ENCODE measurements at places on chromosomes 3 and 15.

GRCh38 chr3:46419816-46420215 lies 12.8 kb downstream of the CCRL2 start:
- DNase-seq, result no peak

GRCh38 chr3:178672275-178672674 lies 136.0 kb downstream of the KCNMB2 start:
- DNase-seq, result no peak

- DNase-seq, result no peak
Measured at GRCh38 chr3:30266524-30266923, 339.9 kb upstream of the TGFBR2 start.

- DNase-seq, result no peak
Measured at GRCh38 chr3:39038165-39038564, 13.6 kb downstream of the SCN11A start.

DNA sequence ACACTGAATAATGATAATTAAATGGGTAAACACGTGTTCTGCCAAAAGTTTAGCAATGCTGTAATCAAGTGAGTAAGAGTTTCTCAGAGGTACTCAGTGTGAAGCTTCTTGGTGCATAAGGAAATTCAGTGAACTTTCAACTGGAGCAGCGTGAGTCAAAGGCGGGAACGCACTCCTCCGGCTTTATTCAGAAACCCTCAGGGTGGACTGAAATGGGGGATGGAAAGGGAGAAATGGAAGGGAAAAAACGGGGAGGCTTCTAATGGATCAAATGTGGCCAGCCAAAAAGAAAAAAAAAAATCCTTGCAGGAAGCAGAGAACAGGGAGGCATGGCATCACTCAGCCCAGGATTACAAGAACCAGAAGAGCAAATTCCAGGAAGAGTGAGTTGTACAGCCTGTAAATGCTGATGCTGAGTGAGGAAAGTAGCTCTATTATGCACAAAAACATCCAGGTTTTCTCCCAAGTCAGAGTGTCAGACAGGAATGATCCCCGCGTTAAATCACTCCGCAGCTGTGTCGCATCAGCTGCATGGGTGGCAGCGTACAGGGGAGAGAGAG lies 85.3 kb downstream of the ASB7 start:
- no peak for DNase-seq

DNA sequence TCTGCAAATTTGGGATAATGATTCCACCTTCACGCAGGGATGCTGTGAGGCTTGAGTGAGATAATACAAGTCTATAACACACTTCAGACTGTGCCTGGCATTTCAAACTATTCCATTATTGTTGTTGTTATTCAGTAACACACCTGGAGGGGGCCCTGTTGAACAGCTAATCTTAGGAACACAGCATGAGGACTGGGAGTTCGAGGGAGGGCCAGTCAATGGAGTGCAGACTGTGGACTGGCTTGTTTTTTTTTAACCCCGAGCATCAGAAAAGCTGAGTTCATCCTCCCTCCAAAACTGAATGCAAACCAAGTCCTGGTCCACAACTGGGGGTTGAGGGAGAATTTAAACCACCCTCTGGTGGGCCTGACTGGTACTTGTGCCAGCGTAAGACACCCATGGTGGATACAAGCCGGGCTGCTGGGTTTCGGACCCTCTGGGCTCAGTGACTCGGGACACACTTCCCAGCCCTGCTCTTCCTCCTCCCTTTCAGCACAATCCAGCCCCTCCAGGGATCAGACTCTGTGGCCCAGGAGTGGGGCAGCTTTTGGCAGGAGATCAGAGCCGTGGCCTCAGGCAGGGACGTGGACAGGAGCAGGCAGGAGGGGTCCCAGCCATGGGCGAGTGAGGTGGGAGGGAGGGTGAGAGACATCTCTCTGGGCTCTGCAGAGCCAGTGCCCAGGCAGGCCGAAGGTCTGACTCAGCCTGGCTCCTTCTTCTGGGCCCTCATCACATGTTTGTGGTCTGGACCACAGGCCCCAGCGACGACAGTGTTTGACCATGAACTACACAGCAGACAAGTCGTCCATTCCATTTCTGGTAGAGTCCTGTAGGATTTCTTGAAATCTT lies 36.3 kb upstream of the MEX3B start:
- peak; percentile 60 for DNase-seq

DNA sequence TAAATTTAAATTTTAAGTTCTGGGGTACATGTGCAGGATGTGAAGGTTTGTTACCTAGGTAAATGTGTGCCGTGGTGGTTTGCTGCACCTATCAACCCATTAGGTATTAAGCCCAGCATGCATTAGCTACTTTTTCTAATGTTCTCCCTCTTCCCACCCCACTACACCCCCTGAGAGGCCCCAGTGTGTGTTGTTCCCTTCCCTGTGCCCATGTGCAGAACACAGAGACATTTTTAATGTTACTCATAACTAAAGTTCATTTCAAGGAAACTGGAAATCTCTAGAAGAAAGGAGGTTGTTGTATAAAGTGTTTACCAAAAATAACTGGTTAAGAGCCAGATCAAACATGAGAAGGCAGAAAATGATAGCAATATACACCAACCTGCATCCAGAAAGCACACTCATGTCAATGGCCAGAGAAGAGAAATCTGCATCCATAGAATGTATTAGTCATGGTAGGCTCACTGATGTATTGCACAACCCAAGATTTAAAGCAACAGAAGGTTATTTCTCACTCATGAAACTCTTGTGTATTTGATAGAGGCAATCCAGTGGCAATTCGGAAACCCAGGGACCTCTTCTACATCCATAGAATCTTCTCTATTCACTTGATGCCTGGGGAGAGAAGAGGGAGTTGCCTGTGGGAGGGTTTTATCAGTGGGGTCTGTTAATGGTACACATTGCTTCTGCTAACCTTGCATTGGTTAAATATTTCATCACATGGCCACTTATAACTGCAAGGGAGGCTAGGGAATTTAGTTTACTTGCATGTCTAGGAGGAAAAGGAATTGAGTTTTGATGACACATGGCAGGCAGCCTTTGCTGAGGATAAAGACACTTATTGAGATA lies 321.9 kb upstream of the RASGRP1 start:
- DNase-seq, result peak; percentile 27

DNA sequence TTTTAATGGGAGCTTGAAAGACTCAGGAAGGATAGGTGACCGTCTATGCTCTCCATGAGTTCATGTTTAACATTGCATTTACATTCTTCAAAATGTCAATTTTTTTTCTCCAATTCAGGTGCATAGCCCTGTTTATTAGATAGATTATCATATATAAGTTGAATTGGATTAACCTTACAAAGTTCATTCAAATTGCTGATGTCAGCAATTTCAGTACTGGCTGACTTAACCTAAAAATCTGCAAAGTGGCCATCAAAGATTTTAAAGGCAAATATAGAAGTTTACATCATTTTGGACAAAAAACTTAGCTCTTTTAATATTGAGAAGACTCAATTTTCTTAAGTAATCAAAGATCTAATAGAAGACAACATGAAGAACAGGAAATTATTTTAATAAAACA lies 57.8 kb downstream of the MINDY4B start:
- no peak for DNase-seq

- DNase-seq, result no peak
Measured at GRCh38 chr15:73826711-73827251, 46.6 kb upstream of the TBC1D21 start.

DNA sequence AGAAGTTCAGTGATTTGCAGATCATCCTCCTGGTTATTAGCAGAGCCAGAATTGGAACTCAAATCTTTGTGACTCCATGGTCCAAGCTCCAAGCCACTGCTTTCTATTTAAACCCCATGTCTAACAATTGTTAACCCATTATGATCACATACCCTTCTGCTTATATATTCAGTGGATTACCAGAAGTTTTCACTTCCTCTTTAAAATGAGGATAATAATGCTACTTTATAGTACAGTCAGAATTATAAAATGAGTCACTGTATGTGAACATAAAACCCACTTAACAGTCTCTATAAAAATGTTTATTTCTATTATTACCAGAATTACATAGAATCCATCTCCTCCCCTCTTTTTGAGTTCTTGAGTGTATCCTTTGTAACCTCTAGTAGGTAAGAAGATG lies 550.7 kb upstream of the DPPA4 start:
- DNase-seq, result no peak

DNA sequence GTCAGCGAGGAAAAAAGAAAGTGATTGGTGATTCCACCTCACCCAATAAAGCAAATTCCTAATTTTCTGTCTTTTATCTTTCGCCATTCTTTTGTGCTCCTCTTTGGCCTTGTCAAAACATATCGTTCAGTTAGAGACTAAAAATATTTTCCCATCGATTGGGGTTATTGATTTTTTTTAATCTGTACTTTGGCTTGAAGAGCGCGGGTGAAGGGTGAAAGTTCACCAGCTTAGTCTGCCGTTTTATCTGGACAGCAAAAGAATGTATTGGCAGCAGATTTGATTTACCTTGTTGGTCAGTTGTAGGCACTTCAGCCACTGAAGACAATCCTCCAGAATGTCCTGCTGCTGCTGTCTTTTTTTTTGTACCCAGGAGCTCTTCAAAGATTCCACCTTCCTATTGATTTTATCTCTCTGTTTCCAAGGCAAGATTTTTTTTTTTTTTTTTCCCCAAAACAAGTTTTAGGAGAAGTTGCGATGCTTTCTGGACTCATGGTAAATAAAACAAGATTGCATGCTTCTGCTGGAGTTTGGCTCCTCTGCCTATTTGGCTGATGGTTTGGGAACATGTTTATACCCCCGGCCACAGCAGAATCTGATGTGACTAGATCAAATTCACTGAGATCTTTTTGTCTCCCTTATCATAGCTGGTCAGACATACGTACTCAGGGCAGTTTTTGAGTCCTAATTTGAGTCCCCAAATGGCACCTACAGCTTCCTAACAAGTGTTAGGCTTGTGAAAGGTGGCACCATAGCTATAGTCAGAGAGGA lies 269.3 kb upstream of the ONECUT1 start:
- DNase-seq, result no peak

- DNase-seq, result peak; percentile 83
Measured at GRCh38 chr3:73508330-73508954, 116.3 kb downstream of the PDZRN3 start.

- DNase-seq, result no peak
Measured at GRCh38 chr15:99728916-99729315, 4.3 kb downstream of the LYSMD4 start.

DNA sequence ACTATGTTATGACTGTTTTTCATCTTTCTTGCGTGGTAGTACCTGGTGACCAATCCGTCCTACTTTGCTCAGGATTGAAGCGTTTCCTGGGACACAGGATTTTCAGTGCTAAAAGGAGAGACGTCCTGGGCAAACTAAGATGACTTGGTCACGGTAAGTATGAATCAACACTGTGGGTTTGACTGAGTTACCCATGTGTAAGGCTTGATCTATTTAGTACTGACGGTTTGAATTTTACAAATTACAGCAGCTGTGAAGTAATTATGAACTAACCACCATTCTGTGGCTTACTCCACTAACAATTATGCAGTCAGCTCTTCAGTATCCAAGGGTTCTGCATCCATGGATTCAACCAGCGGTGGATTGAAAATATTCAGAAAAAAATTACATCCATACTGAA lies 172.9 kb upstream of the FEZF2 start:
- no peak for DNase-seq

DNA sequence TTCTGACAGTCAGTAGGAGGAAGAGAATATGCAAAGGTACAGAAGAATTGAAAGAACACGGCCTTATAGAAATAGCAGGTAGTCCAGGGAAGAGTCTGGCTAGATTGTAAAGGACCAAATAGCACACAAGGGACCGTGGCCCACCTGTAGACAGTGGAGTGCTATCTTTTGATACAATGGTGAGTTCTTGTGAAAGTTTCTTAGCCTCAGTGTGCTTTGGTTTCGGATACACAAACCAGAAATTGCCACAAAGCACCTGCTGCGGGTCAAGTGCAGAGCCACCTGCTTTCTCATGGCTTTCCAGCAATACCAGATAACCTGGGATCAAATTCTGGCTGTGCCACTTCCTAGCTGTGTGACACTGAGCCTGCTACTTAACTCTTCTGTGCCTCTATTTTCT lies 36.6 kb upstream of the TUBGCP5 start:
- DNase-seq, result no peak

- peak; percentile 51 for DNase-seq
Measured at GRCh38 chr3:194575484-194576210, 57.6 kb downstream of the TMEM44 start.

- peak; percentile 88 for DNase-seq
Measured at GRCh38 chr3:123286308-123287023, 84.7 kb downstream of the SEC22A start.

DNA sequence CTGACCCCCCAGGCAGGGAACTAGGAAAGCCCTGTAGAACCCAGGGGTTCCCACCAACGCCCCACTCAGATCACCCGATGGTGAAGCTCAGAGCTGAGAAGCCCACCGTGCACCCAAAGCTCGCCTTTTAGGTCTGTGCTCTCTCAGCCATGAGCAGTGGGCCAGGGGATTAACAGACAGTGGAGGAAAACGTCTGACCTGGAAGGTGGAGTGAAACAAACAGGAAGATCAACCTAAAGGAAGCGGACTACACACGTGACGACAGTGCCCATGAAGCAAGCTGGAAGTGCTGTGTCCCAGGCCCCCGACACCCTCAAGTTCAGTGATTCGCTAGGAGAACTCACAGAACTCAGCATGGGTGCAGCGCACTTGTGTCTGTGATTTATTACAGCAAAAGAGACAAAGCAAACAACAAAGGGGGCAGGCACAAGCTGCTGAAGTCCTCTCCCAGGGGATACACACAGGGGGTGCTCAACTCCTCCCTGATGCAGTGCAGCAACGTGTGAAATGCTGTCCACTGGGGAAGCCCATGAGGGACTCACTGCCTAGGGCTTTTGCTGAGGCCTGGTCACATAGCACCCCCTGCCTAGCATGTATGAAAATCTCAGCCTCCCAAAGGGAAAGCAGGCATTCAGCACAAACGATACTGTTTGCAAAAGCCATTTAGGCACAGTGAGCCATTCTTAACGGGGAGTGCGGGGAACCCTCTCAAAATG lies 43.5 kb downstream of the CFAP92 start:
- peak; percentile 24 for DNase-seq

DNA sequence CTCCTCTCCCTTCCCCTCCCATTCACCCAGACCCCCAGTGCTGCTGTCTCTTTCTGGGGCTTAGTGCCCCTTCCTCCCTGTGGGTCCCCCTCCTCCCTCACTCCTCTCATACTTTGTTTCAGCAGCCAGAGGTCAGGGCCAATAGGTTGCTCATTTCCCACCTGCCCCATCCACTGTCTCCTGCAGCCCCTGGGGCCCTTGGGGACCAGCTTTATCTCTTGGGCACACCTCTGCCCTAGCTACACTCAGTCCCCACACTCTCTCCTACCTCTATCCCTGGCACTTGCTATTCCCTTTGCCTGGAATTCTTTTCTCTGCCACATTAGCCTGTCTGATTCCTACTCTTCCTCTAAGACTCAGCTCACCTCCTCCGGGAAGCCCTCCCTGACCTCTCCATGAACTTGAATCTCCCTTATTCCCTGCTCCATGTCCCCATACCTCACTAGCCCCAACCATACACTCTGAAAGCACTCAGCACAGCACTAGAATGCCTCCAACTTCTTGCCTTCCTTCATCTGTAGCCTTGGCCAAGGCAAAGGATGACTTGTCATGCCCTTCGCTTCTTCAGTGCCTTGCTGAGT lies 14.6 kb downstream of the ANPEP start:
- no peak for DNase-seq

DNA sequence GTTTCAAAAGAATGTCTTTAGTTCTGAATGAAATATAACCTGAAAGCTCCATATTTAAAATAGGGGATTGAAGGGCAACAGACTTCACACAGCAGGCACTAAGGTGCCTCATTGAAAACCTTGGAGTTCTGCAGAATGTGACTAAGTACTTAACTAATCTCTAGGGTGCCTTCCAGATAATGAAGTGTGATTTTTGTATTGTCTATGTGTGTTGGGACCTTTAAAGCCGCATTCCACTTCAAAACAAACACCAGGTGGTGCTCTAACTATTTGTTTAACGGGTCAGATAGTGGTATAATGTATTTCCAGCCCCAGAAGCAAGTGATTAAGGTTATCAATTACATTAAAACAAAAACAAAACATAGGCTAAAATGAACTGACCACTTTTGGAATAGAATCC lies 28.0 kb downstream of the TFG start:
- peak; percentile 62 for DNase-seq
